ENCODE measurements at places on chromosomes 13 and 19.

- no peak for DNase-seq
Measured at GRCh38 chr19:38158730-38159129, 65.3 kb downstream of the DPF1 start.

DNA sequence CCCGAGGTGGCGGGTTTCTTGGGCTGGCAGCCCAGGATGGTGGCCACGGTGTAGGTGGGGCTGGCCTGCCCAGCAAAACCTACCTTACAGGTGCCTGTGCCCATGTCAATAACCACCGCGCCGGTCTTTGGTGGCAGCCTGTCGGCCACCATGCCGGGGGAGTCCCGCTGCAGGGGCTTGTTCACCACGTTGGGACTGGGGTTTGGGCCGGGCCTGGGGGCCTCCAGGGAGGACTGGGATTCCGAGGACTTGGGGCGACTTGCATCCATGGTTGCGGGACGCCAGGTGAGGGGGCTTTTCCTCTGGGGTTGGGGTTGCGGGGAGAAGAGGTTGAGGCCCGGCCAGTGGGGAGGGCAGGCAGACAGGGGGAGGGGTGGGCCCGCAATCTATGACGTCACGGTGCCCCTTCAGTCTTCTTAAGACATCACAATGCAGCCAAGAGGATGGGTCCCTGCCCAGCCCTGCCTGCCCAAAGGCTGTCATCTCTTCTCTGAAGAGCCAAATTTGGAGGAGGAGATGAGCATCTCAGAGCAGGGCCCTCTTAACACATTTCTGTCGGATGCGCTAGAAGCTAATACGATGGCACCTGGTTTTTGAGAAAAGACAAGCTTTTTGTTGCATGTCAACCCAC is at the start of gene ACTL9:
Gene ACTL9, minus strand, starts transcription at position 363 of the 631 bp plus-strand sequence. Its CDS starts 94 bp downstream, at position 269.
- no peak for DNase-seq

DNA sequence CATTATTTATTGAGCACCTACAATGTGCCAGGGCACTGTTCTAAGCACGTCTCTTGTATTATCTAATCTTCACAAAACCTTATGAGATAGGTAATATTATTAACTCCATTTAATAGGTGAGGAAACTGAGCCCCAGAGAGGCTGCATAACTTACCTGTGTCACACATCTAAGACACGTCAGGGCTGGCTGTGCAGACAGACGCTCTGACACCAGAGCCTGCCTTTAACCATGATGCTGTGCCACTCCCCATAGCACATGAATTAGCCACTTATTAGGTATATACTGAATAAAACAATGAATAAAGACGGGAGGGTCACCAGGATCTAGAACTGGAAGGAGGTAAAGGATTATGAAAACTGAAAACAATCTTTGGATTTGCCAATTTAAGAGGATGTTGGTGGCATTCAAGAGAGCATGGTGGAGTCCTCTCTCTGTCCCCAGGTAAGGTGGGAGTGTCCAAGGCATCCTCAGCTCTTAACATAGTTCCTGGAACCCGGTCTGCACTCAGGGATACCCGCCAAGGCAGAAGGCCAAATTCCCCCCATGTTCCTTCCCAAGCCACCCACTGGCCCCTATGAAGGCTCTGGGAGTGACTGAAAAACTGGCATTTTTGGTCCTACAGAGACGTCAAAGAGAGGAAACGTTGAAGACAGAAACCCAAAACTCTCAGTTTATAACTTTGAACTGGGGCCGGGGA is 479.7 kb downstream of the FOXO1 start:
- DNase-seq = no peak

- DNase-seq = no peak
Measured at GRCh38 chr13:34224877-34225276, 406.9 kb downstream of the RFC3 start.

- no peak for DNase-seq
Measured at GRCh38 chr13:29195456-29195855, 375.3 kb downstream of the MTUS2 start.

DNA sequence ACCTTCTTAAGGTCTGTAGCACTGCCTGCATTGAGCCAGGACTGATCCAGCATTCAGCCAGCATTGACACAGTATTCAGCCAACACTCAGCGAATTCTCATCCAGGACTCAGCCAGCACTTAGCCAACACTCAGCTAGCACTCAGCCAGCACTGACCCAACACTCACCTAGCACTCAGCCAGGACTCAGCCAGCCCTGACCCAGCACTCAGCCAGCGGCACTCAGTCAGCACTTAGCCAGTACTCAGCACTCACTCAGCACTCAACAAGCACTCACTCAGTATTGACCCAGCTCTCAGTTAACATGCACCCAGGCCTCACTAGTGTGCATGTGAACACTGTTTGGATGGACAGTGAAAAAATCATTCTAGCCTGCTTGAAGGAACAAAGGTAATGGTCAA is 55.0 kb downstream of the TSHZ3 start:
- DNase-seq = no peak

DNA sequence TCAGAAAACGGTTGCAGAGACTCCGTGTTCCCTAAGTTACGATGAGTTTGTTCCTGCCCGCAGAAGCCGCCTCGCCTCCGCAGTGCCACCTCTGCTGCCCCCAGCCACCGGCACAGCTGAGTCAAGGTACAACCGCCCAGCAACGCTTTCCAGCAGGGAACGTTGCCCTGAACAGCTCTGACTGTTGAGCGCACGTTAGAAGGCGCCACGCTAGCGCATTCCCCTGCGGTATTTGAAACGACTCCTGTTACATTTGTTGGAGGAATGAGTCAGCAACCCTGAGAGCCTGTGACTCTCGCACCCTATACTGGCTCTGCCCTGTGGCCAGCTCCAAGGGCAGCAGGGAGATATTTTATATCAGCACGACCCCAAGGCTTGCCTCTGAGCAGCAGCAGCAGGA is 302.8 kb downstream of the TEX29 start:
- DNase-seq = no peak

DNA sequence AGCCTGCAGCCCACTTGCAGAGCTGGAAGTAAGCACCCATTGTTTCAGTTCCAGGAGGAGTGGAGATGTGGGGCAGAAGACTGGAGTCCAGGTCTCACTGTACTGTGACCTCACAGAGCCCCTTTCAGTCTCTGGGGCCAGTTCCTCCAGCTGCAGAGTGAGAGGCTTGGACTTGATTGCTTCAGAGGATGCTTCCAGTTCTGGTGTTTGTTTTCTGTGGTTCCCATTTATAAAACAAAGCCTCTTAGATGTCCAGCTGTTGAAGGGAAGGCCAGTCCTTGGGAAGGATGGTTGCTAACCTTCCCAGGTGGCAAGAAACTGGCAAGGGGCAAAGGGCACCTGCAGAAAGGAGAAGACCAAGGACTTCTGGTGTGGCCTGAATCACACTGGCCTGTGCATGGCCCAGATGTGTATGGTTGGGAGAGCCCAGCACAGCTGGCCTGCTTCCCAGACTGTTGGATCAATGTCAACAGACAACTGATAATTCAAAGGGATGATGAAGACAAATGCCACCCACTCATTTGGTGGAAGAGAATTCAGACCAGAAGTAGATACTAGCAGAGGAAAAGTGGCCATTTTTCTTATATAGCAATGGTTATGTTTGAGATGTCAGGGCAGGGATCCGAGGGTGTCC is 218.5 kb downstream of the ZNF536 start:
- peak; percentile 73 for DNase-seq

DNA sequence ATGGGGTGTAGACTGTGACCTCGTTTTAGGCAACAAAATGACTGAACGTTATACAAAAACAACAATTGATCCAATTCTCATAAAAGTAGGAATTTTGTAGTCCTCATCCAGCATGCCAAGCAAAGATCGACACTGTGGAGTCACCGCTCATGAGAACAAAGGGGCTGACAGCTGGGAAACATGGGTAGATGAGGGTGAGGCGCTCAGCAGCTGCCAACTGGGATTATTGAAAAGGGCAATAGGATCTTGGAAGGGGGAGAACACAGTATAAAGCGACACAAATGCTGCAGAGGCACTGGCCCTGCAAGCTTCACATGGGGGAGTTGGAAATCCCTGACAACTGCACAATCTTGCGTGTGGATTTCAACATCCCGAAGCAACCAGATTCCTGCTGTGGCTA is 5.4 kb upstream of the ZNF765 start:
- DNase-seq = no peak

DNA sequence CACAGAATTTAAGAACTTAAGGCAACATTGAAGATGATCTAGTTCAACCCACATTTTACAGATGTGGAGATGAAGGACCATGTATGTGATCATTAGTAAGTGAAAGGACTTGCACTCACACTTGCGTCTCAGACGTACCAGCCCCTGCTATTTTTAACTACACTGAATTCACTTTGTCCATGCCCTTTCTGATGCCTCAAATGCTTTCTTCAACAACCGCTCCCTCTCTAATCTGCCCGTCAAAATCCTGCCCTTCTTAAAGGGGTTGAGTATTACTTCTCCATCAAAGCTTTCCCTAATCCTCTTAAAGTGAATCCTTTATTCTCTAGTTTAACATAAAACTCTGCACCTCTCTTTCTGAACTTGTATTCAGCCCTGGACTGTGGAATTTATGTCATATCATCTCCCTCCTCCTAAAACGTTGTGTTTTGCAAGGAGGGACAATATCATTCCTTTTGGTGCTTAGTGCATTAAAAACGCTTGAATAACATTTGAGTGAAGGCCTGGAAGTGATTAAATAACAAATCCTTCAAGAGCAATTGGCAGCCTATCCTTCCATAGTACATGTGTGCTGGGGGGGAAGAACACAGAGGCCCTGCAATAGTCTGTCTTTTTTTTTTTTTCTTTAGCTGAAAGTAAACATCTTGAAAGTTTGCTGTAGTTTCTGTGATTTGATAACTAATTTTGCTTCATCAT is 493.3 kb downstream of the LMO7 start:
- DNase-seq = no peak

DNA sequence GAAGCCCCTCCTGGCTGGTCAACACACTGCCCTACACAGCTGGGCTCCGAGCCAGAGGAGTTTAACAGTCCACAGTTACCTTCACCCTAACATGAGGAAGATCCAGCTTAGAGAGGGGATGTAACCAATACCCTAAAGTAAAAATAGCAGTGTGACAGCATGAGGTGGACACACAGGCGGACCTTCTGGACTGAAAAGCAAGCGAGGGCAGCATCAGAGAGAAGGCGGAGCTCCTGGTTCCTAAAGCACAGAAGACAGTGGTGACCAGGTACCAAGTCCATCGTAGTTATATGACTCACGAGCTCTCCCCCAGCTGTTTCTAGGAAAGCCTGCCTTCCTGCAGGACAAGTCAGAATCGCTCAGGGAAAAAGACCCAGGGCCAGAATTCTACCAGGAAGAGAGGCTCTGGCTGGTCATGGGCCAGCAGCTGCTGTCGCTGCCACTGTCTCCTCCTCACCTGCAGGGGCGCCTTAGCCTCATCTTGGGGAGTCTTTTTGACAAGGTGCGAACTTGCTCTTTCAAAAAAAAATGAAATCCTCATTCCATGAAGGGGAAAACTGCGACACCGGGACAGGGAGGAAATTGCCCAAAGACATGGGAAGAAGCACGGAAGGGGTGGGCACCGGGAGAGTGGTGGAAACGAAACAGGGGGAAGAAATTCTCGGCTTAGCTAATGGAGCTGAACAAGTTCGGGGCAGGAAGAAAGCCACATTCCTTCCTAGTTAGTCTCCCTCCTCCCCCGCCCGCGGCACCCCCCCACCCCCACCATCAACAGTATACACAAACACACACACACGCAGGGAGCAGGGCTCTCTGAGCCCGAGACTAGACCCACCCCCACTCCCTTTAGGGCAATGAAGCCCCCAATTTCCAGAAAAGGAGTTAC is 1.7 kb downstream of the ELL start:
- peak; percentile 54 for DNase-seq

- DNase-seq = no peak
Measured at GRCh38 chr13:50599046-50599445, 244.4 kb downstream of the DLEU7 start.

DNA sequence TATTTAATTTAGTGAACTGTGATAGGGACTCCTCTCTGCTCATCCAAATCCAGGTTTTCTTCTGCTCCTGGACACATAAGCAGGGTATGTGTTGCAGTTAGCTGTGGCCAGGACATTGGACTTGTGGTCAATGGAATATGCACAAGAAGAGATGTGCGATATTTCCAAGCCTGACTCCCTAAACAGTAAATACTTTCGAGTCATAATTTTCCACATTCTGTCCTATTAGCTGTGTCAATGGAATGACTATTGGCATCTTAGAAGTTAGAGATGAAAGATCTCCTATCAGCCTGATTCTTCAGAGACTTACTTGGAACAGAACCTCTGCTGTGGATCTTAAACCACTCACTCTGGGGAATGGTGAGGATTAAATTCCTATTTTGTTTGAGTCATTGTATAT is 771.0 kb downstream of the EFNB2 start:
- no peak for DNase-seq

GRCh38 chr19:7874897-7875273 is 695 bp upstream of the PRR36 start:
- no peak for DNase-seq

GRCh38 chr19:2974342-2975041 is 2.9 kb upstream of the TLE6 start:
- no peak for DNase-seq

DNA sequence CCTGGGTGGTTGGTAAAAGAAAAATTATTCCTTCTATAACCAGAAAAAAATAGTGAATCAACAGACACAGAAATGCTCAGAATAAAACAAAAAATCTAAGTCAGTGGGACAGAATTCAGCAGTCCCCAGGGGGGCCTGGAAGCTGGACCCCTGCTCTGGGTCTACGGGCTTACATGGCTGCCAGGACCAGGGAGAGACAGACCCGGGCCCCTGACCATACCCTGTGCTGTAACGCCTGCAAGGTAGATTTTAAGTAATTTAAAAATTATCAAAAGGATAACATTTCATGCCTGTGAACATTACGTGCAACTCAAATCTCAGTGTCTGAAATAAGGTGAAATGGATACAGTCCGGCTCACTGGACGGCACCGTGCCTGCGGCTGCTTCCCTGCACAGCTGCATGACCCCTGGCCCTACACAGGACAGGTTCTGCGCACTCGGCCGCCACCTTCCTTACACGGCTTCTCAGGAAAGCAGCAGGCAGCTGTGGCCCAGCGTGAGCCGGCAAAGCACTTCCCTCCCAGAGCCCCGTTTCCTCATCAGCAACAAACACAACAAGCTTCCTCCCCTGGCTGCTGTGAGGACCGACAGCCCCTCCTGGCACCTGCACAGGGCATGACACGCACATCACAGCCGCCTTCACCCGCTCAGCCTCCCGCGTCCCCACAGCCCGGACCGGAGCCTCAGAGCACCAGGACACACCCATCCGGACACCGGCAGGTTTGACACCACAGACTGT is 22.2 kb downstream of the RASA3 start:
- DNase-seq = no peak

GRCh38 chr13:113567681-113568080 is 16.9 kb upstream of the TFDP1 start:
- DNase-seq = no peak

DNA sequence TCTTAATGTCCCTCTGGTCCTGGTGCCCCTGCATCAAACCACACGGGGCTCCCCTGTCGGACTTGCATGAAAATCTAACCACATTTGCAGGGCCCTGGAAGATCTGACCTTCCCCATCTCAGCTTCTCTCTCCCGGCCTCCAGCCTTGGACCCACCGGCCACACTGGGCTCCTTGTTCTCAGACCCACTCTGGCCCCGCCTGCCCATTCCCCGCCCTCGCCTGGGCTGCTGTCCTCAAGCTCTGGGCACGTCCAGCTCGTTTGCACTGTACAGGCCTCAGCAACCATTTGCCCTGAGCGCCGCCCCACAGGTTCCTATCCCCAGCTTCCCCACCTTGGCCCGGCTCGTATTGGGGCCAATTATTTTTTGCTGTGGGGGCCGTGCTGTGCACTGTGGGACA is 10.5 kb downstream of the MYO9B start:
- DNase-seq = peak; percentile 91

All from pons (tissue), 1 donor.